H9 (cell line): ENCODE measurements at places on chromosomes 12 and 14.

- H3K4me3 ChIP-seq: peak overlapping the region; percentile 78
- no peaks in the 10 kb centered on the region for H3K4me1 ChIP-seq
- no peak for DNase-seq
- H3K27me3 ChIP-seq: no peaks in the 10 kb centered on the region
- H3K27ac ChIP-seq: no peak overlapping the region
Measured at GRCh38 chr14:93183596-93184317, 940 bp downstream of the MOAP1 start.

- peaks cover 9% of the 10 kb centered on the region; the same call in 1 of the 2 replicates for H3K4me1 ChIP-seq
- H3K27me3 ChIP-seq: no peaks in the 10 kb centered on the region
- H3K4me3 ChIP-seq: no peak overlapping the region
- H3K27ac ChIP-seq: no peak overlapping the region
Measured at GRCh38 chr12:110266980-110267620, 13.9 kb upstream of the ATP2A2 start.

- no peaks in the 10 kb centered on the region for H3K36me3 ChIP-seq
- H3K27ac ChIP-seq: no peak overlapping the region
- no peak for DNase-seq
- H3K27me3 ChIP-seq: no peaks in the 10 kb centered on the region
- no peaks in the 10 kb centered on the region for H3K4me1 ChIP-seq
Measured at GRCh38 chr12:89469361-89469760, 55.2 kb downstream of the GALNT4 start.

GRCh38 chr12:71187379-71187778 lies 29.6 kb upstream of the TSPAN8 start:
- no peak overlapping the region for H3K27ac ChIP-seq
- no peaks in the 10 kb centered on the region; the same call in 1 of the 2 replicates for H3K4me1 ChIP-seq
- no peaks in the 10 kb centered on the region for H3K36me3 ChIP-seq
- no peak overlapping the region for H3K4me3 ChIP-seq
- no peak for DNase-seq
- no peaks in the 10 kb centered on the region for H3K27me3 ChIP-seq

- no peaks in the 10 kb centered on the region; the same call in 1 of the 2 replicates for H3K4me1 ChIP-seq
- H3K27me3 ChIP-seq: no peaks in the 10 kb centered on the region
- H3K4me3 ChIP-seq: peak overlapping the region; percentile 87
Measured at GRCh38 chr14:104753528-104754212, 723 bp downstream of the SIVA1 start.

DNA sequence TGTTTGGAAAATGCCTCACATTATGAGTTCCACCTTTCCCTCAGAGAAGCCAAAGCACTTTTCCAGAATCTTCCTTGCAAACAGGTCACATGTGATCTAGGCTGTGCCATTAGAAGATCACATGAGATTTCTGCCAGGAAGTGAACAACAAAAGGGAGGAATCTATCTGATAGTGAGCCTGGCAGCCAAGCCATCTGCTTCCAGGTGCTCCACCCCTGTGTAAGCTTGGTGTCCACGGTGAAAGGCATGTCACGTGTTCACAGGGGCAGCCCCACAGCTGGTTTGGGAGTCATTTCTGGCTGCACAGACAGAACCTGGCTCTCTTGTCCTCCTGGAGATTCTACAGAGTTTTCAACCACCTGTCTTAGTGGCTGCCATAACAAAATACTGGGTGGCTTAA lies 3.5 kb upstream of the KSR2 start:
- H3K4me1 ChIP-seq: no peaks in the 10 kb centered on the region; the same call in 1 of the 2 replicates
- no peak overlapping the region for H3K4me3 ChIP-seq
- H3K36me3 ChIP-seq: peaks cover 3% of the 10 kb centered on the region
- no peak for DNase-seq
- no peak overlapping the region for H3K27ac ChIP-seq

DNA sequence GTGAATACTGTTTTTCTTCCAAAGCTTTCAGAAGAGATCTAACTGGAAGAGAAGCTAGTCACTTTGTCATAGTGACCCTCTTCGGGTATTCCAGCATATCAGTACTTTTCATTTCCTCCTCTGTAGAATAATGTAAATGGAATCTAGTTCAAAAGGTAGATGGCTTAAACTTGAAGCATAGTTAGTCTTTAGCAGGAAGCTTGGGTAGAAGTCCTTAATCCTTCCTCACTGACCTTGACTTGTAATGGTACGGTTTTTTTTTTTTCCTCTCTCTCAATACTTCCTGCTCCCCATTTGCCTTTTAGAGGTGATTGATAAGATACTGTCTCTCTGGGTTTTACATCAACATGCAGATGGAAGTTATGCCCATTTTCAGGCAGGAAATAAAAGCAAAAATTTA lies 1.7 kb downstream of the FBXO34 start:
- no peak overlapping the region for H3K27ac ChIP-seq
- no peaks in the 10 kb centered on the region for H3K27me3 ChIP-seq
- peak overlapping the region; percentile 82 for H3K4me3 ChIP-seq
- DNase-seq: no peak
- no peaks in the 10 kb centered on the region for H3K4me1 ChIP-seq
- H3K36me3 ChIP-seq: no peaks in the 10 kb centered on the region; the same call in none of the 2 replicates

- no peak overlapping the region for H3K4me3 ChIP-seq
- no peak overlapping the region for H3K27ac ChIP-seq
- H3K27me3 ChIP-seq: no peaks in the 10 kb centered on the region
- H3K4me1 ChIP-seq: no peaks in the 10 kb centered on the region
Measured at GRCh38 chr14:99809360-99809759, 16.1 kb downstream of the EML1 start.

DNA sequence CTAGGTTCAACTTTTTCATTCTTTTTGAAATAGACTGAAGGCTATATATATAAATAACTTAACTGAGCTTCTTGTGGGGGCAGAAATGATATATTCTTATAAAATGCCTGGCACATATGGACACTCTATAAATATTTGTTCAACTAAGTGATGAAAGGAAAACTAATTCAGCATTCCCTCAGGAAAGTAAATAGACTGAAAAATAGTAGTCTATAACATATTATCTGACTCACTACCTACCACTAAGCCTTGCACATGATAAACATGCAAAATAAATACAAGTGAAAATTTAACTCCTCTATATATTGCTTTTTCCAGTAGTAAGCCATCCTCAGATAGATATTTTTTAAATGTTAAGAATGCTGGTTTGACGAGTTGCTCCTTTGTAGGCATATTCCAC lies 15.7 kb upstream of the BMAL2 start:
- peaks cover 37% of the 10 kb centered on the region for H3K36me3 ChIP-seq
- no peak overlapping the region for H3K4me3 ChIP-seq
- no peak overlapping the region for H3K27ac ChIP-seq
- no peaks in the 10 kb centered on the region; the same call in 1 of the 2 replicates for H3K4me1 ChIP-seq
- no peak for DNase-seq

- H3K27ac ChIP-seq: no peak overlapping the region
- H3K4me3 ChIP-seq: no peak overlapping the region
- DNase-seq: no peak
- no peaks in the 10 kb centered on the region for H3K4me1 ChIP-seq
- no peaks in the 10 kb centered on the region for H3K36me3 ChIP-seq
- no peaks in the 10 kb centered on the region for H3K27me3 ChIP-seq
Measured at GRCh38 chr14:76584271-76584702, 177.0 kb upstream of the VASH1 start.
